Hematopoietic multipotent progenitor cell (in vitro differentiated cells): ENCODE measurements at places on chromosomes 2 and 18.

DNA sequence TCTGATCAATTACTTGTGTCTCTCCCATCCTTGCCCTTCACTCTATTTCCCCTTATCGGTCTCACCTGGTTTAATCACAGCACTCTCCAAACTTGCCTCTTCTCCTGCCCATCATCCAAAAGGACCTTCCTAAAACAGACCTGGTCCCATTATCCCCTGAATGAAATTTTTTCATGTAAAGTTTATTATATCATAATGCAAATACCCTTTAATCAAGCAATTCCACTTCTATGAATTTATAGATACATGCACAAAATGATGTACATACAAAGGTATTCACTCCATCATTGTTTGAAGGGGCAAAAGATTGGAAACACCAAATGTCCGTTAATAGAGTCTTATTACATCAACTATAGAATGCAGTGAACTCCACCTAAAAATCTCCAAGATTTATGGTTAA lies 88.1 kb upstream of the PKDCC start:
- no peak for DNase-seq

GRCh38 chr18:58394602-58395425 lies 234.1 kb downstream of the ALPK2 start:
- no peak for DNase-seq

- no peak for DNase-seq
Measured at GRCh38 chr2:80323610-80324009, 19.1 kb upstream of the LRRTM1 start.

GRCh38 chr2:24779116-24779515 lies 14.1 kb downstream of the PTRHD1 start:
- no peak for DNase-seq

DNA sequence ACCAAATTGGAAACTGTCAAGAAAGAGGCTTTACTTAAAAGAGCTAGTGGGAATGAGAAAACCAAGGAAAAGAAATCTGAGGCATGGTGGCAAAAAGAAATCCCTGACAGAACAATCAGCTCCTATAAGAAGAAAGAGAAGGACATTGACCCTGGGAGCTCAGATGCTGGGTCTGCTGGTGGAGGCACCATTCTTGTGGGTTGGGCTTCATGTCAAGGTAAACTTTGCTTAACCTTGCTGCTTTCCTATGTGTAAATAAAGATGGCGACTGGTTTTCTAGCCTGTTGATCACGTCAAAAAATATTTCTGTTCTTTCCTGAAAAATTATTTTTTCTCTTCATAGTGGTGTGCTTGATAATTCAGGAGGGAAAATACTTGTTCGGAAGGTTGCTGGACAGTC lies 58.1 kb downstream of the VIT start:
- DNase-seq: no peak

DNA sequence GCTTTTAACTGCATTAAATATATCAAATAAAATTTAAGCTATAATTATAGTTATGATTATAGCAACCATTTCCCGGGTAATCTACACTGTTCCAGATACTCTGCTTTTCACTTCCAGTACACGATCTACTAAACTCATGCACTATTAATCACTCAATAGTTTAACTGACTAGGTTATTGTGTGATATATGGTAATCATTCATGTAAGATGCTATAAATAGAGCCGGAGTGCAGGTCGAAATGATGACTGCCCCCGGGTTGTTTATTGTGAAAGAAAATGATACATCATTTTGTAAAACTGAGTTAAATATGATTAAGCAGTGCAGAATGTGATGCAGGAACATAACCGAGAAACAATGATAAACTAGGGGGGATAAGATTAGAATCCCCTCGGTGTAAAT lies 434.6 kb upstream of the DSEL start:
- DNase-seq: no peak

- no peak for DNase-seq
Measured at GRCh38 chr18:67742954-67743353, 226.4 kb upstream of the DSEL start.
